T-helper 2 cell (primary cell): ENCODE measurements at places on chromosomes 12 and 14.

DNA sequence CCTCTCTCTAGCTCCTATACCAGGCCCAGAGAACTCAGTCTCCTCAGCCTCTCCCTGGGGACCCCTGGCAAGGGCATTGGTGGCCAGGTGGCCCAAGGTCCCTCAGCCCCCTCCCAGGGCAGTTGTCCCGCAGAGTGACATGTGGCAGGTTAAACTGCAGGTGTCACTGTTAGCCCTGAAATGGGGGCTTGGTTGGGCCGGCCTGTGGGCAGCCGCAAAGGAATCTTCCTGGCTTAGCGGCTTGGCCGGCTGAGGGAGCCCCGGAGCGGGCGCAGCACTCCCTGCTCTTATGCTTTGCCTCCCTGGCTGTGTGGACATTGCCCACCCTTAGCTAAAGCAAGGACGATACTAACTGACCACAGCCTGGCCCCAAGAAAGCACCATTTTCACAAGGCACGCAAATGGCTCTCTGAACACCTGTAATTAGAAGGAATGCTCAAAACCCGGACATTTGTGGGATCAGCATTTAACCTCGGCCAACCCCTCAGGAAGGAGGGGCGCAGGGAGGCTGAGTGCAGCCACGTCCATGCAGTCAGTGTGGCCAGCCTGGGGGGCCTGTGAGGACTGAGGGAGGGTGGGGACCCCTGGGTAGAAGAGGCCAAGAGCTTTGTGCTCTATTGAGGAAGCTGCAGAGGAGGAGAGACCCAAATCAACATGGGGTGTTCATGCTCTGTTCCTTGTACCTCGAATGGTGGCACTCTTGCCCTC lies 82.2 kb downstream of the PAPOLA start:
- DNase-seq = peak; percentile 31

- DNase-seq = no peak
Measured at GRCh38 chr14:58717211-58717610, 79.4 kb downstream of the DACT1 start.

DNA sequence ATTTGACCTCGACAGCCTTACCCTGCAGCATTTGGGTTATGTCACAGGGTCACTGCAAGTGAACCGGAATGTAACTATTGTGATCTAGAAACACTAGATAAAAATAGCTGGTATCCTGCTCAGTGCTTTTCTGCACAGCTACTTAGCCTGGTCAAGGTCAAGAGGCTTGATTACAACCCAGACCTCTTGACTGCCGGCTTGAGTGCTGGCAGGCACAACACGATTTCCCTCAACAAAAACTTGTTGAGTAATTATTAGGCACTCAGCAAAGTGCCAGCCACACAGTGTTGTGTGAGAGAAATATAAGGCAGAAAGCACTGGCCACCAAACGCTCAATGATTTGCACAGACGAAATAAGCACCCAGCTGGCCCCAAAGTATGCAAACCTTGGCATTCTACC lies 156.7 kb downstream of the NUAK1 start:
- DNase-seq = no peak

DNA sequence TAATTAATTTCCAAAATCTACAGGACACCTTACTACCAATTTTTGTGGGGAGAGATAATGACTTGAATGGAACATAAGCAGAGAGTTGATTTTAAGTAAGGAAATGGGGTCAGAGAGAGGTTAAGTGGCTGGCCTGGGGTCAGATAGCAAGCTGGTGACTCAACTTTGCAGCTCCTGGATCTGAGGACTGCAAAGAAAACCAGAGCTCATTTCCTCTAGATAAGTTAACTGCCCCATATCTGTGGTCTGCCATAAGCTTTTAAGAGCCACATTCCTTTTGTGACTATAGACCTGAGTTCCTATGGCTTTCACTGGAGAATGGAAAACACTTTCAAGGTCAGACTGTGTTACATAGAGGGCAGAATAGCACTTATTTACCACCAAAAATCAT lies 201.2 kb upstream of the PRICKLE1 start:
- no peak for DNase-seq

DNA sequence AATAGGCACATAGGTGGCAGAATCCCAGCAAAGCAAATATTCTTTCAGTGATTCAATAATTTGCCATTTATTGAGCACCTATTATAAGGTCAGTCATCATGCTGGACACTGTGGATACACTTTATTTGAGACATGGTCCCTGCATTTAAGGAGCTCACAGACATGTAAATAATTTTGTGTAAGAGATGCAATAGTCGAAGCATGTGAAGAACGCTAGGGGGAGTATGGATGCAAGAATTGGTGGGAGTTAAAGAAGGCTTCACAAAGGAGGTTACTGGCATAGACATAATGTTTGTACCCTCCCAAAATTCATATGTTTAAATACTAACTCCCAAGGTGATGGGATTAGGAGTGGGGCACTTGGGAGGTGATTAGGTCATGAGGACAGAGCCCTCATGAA lies 260.6 kb upstream of the GARIN6 start:
- no peak for DNase-seq

DNA sequence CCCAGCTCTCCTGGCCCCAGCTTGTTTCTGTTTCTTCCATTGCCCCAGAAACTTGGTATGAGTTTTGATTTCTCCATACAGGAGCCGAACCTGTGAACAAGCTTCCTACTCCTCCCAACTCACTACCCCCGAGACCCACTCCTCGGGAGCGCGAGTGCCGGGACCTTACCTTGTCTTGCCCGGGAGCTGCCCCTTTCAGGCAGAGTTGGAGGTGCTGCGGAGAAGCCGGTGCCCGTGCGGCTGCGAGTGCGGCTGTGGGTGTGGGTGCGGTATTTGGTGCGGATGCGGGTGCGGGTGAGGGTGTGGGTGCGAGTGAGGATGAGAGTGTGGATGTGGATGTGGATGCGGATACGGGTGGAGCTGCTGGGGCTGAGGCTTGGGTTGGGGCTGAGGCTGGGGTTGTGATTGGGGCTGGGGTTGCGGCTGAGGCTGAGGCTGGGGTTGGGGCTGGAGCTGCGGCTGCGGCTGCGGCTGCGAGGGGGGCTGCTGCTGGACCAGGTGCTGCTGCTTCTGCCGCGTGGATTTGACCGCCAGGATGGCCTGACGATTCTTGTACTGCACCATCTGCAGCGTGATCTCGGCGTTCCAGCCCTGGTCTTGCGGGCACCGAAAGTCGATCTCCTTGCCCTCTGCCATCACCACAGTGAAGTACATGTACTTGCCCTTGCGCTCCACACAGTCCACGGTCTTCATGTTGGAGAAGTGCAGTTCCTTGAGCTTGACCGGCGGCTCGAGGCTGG lies 1.1 kb downstream of the PHLDA1 start:
- peak; percentile 89 for DNase-seq

DNA sequence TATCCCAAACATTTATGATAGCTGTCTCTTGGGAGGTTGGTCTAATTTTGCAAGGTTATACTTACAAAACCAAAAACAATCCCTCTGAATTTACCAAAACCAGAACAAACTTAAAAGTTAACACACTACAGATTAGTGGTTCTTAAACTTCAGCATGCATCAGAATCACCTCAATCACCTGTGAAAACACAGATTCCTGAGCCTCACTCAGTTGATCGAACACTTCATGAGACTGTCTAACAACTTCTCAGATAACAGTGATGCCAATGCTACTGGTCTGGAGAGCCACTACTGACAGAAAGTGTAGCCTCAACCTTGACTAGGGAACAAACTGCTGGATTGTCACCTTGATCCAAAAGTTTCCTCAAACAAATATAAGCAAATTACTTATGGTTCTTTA lies 44.2 kb downstream of the ATP2B1 start:
- no peak for DNase-seq

DNA sequence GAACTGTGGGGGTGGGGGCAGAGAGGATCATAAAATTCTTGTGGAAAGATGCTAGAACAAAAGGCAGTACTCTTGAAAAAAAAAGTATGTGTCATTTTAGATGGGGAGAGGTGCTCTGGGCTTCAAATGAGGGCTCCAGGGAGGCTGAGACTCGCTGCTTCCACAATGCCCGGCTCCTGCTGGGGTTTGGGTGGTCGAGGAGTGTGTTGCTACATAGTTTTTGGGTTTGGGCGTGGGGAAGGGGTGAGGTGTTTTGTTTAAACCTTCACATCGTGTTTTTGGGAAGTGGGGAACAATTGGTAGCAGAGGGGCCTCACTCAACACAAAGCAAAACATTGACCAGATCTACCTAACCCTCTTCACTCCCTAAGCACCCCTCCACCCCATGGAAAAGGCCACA lies 8.1 kb downstream of the ISCA2 start:
- DNase-seq = no peak

- no peak for DNase-seq
Measured at GRCh38 chr14:92105893-92106142, 564 bp downstream of the ATXN3 start.

DNA sequence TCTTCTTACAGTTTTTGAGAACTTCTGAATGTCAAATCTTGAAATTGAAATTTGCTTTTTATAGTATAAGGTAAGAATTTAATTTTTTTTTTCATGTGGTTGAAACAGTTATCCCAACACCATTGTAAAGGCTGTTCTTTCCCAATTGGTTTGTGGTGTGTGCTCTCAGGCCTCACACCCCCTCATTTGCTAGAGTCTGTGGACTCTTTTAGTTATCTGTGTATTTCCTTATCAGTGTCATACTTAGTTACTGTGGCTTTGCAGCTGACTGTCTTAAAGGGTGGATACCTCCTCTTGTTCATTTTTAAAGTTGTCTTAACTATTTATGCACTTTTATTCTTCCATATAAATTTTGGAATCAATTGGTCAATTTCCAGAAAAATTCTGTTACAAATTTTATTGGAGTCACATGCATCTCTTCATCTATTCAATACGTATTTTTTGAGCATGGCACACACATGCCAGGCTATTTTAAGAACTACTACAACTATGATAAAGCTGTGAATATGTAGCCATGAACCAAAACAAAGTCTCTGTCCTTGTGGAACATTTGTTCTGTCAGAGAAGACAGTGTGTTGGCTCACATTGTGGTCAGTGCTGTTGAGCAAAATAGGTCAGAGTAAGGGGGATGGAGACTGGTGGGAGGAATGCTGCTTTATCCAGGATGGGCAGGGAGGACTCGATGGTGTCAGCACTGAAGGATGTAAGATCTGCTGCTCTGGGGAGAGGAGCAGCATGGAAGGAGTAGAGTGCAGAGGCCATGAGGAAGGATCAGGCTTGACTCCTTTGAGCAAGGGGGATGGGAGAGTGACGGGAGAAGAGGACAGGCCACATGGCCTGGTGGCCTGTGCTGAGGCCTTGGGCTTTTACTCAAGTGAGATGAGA lies 24.1 kb downstream of the FGF23 start:
- DNase-seq = no peak

- no peak for DNase-seq
Measured at GRCh38 chr14:74223016-74223415, 16.2 kb upstream of the VSX2 start.

DNA sequence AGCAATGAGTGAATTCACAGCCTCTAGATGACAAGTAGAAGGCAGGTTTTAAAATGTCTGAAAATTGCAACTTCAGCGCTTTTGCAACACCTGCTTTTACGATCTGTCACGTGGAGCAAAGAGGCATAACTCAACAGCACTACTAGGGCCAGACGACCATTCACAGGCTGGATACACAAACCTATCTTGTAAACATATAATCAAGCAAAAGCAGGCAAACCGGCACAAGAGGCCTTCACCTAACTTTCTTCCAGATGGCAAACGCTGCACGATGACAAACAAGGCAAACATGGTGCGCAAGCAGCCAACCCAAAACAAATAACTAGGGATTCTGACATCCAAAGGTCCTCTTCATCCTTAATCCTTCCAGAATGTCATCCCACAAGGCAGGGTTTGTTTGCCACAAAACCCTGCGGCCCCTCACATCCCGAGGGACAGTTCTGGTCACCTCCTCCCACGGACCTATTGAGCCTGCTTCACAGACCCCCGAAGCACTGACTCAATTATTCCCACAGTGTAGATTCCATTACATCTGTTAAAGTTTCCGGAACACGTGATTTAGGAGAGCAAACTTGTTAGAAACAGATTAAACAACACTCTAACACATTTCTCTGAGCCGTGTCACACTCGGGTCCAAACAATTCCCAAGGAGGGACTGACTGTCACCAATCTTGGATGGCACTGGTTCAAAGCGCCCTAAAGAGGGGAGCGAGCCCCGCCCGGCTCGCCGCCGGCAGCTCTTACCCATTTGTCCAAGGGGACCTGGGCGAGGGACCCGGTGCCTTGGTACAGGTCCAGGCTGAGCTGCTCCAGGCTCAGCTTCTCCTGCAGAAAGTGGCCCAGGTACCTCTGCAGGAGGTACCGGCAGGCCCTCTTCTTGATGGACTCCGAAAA lies 823 bp downstream of the ATG2B start:
- no peak for DNase-seq

DNA sequence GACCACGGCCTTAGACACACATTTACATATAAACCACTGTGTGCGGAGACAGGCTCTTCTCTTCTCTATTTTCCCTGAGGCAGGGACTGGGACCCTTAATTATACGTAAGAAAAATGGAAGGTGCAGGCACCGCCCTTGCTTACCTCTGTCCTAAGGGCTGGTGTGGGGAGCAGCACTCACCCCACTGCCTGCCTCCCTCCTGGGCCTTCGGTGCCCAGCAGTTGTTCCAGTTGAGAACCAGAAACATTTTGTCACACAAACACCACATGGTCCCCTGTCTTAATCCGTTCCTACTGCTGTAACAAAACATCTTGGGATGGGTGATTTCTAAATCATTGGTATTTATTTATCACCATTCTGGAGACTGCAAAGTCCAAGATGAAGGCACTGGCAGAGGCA lies 192.7 kb upstream of the DIO3 start:
- no peak for DNase-seq

- DNase-seq = no peak
Measured at GRCh38 chr12:106046301-106046846, 92.4 kb downstream of the NUAK1 start.

DNA sequence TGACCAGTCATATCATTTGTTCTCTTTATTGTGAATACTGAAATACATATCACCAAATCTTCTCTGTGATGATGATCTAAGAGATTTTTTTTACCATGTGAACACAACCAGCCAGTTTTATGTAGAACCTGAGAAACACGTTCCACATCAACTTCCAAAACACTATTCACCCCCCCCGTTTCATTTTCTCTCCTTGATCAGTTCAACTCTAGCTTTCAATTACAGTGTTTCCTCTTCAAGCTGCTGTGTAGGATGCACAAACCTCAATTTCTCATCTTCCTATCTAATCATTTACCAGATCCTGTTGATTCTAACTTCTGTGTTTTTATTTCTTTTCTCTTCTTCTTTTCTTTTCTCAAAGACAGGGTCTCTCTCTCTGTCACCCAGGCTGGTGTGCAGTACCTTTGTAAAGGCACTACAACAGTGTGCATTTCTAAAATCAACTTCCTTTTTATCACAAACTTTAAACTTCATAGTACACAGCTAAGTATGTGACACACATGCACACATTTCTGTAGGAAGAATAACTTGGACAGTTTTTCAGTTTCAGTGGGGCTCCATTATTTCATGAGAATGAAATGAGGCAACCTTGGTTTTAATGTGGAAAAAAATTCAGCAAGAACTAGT lies 149.9 kb upstream of the FBXO33 start:
- DNase-seq = no peak

DNA sequence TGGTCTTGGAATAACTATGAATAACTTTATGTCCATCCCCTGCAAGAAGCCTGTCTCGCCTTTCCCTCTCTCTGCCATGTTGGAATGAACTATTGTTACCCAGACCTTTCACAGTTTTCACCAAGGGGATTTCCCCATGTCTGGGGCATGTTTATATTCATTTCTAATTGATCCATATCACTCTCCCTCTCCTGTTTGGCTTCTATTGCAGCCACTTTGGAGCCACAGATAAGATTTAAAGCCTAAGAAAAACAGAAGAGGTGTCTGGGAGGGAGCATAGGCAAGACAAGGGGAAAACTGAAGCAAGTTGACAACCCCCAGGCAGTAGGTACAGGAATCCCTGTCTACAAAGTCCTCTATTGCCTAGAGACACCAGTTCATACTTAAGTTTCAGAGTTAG lies 41.0 kb upstream of the FOXJ2 start:
- no peak for DNase-seq

- DNase-seq = no peak
Measured at GRCh38 chr14:65336191-65336591, 76.3 kb upstream of the FUT8 start.
